ENCODE measurements at places on chromosomes 7 and 10.
A peak's percentile ranks its signal among the peaks of the same experiment; 100 is the strongest.

DNA sequence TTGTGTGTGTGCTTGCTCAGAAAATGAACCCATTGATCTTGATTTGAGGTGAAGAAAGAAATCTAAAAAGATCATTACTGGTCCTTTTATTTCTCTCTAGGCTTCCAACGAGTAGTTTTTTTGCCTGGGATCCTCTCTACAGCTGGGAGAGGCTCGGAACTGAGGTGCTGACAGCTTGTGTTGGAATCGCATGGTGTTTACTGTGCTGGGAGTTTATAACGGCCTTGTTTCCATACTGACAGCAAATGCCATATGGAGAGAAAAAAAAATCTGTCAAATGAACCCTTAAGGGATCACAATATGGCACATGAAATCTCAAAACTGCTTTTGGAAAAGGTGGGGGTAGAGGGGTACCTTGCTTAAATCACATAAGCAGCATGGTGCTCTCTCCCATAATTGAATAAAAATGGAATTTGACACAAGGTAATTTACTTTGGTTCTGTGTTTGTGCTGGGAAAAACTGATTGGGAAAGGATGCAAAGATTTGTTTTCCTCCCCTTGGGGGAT lies 165.0 kb downstream of the RGS10 start:
- no peak for DNase-seq

DNA sequence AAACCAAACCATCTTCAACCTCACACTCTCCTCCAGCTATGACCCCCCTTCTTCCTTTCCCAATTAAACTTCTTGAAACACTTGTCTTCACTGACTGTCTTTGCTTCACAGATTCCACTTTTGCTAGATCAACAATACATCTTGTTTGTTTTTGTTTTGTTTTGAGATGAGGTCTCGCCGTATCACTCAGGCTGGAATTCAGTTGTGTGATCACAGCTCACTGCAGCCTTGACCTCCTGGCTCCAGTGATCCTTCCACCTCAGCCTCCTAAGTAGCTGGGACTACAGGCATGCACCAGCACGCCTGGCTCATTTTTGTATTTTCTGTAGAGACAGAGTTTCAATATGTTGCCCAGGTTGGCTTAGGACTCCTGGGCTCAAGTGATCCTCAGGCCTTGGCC lies 59.7 kb downstream of the HIP1 start:
- DNase-seq = no peak

- peak; percentile 32 for DNase-seq
Measured at GRCh38 chr7:133853706-133854276, 273.3 kb upstream of the LRGUK start.

- no peak for DNase-seq
Measured at GRCh38 chr10:110486680-110487410, 10.9 kb upstream of the DUSP5 start.

- DNase-seq = no peak
Measured at GRCh38 chr10:121771966-121772365, 155.9 kb downstream of the ATE1 start.

DNA sequence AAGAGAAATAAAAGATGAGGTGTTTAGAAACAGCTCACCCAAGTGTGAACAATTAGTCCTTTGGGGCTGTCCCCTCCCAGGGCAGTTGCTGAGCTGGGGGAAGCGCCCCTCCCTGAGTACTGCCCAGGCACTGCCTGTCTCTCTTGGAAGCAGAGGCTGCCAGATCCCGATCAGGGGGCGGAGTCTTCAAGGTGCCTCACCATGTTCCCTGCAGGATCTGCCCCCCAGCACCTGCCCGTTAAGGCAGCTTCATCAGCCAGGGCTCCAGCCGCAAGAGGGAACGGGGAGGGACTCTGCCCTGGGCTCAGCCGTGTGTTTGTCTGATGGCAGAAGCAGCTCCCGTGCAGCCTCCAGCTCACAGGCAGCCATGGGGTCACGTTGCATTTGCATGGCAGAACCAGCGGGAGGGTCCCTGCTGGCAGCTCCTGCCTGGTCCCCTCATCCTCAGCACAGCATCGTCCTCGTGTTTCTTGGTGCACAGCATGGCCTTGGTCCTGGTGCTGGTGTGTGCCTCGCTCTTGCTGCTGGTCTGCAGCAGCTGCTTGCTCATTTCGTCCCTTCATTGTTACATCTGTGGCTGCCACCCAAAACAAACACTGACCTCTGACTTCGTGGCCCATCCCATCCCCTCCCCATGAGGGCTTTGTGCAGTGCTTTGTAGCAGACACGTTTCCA lies 10.7 kb upstream of the DPYSL4 start:
- DNase-seq = no peak
